ENCODE measurements at places on chromosomes 12 and 14. TPM values are rescaled to one million over a fixed set of nuclear protein-coding genes. Genes with fewer than 3 reads are reported as not detected.

DNA sequence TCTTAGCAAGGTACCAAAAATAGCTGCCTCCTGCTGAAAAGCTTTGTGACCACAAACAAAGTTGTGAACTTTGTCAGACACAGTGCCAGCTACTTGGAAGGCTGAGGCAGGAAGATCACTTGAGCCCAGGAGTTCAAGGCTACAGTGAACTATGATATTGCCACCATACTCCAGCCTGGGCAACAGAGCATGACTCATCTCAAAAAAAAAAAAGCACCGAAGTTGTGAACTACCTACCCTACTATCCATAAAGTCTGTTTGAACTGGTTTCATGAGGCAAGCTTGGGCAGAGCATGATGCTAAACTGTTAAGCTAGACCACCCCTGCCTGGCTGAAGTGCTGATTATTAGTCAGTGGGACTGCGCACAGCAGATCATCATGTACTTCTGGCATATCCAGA is 75.5 kb downstream of the RAD52 start:
- H3K27ac ChIP-seq, result no peak overlapping the region
- H3K36me3 ChIP-seq, result peaks cover 92% of the 10 kb centered on the region
- H3K4me3 ChIP-seq, result no peak overlapping the region

GRCh38 chr14:22329371-22329770 is 259.7 kb downstream of the DAD1 start:
- DNase-seq, result no peak
- H3K4me3 ChIP-seq, result no peak overlapping the region
- H3K36me3 ChIP-seq, result no peaks in the 10 kb centered on the region
- H3K27me3 ChIP-seq, result peaks cover 4% of the 10 kb centered on the region

DNA sequence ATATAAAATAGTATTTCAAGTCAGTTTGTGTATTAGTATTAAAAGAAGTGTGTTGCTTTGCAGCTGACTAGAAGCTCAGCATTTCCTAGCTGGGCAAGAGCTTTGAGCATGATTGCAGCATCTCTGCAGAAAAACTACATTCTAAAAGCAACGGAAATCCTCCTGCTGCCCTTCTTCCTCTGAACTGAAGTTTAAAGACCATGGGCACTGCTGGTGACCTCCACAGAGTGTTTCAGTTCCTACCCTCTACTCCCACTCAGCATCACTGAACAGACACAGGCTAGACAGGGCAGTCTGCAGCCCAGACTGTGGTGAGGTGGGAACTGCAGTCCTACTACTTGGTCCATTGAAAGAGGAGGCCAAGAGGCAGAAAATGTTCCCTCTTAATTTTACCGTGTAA is 59.0 kb downstream of the FAR2 start:
- peaks cover 11% of the 10 kb centered on the region for H3K4me1 ChIP-seq
- H3K36me3 ChIP-seq, result no peaks in the 10 kb centered on the region
- H3K27me3 ChIP-seq, result no peaks in the 10 kb centered on the region

The LYZ gene
- 18.2 TPM for total RNA-seq

The LTA4H gene
- total RNA-seq, result 43.4 TPM
